ENCODE measurements at places on chromosomes 3 and 15.

- peak; percentile 94 for DNase-seq
These were observed 3.6 kb upstream of the CLDN16 start for GRCh38 chr3:190384309-190384756.

DNA sequence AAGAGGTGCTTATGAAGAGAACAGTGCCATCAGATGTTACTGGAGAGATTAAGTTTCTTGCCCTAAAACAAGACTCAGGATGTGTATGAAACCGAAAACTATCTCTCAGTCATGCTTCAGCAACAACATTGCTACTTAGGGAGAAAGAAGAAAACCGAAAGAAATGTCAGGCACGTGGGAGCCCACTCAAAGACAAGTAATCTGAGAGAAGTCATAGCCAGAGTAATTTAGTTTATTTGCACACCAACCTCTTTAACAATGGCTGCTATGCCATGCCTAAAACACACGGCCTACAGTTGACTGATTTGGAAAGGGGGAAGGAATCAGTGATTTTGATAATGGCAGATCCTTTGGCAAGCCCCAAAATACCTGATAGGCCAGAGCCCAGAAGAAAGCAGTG, 162.9 kb downstream of the TIGIT start:
- DNase-seq: no peak

- DNase-seq: no peak
These were observed 172.6 kb downstream of the SATB1 start for GRCh38 chr3:18252578-18252977.

- DNase-seq: no peak
These were observed 139.4 kb downstream of the SPATA16 start for GRCh38 chr3:173001622-173002021.
